ENCODE measurements at places on chromosomes 5 and 9.

GRCh38 chr5:112823656-112824055 lies 37.4 kb upstream of the SRP19 start:
- no peak for DNase-seq

DNA sequence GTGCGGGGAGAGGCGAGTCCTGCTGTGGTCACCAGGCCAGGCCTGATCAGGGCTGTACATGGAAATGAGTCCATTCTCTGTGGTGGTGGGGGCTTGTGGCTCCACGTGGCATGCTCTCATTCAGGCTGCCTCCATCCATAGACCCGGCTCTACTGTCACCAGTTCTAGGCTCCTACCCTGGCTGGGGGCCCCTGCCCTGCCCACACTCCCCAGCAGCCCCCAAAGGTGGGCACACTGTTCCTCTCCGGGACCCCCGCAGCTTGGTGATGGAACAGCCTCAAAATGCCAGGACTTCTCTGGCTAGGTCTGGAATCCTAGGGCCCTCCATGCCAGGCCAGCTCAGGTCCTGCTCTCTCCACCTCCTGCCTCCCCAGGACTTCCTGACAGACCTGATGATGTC lies 111.7 kb downstream of the DAB2IP start:
- DNase-seq, result no peak

DNA sequence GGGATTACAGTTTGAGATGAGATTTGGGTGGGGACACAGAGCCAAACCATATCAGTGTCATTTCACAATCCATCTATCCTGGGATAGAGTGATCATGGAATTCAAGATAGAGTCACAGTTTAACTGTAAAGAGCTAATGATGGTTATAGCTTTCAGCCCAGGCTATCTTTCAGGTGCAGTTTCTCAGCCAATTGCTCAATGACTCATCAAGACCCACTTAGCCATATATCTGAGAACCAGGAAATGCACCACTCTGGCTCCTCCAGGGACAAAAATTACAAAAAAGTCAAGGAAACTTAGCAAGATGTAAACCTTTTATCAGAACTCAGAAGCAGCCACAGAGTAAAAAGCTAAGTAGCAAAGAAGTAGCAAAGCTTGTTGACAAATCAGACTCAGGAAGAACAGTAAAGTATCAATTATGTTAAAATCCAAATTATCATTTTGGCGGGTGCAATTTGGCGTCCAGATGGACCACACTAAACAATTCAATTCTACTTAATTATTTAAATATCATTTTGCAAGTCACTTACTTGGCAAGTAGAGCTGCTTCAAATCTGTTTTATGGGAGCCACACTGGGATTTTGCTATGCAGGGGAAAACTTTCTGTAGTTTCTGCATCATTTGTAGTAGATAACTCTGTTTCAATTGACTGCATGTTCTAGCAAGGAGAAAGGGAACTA lies 169.4 kb downstream of the TLE1 start:
- no peak for DNase-seq

- no peak for DNase-seq
These were observed 25.7 kb downstream of the IPPK start for GRCh38 chr9:92644278-92644677.

DNA sequence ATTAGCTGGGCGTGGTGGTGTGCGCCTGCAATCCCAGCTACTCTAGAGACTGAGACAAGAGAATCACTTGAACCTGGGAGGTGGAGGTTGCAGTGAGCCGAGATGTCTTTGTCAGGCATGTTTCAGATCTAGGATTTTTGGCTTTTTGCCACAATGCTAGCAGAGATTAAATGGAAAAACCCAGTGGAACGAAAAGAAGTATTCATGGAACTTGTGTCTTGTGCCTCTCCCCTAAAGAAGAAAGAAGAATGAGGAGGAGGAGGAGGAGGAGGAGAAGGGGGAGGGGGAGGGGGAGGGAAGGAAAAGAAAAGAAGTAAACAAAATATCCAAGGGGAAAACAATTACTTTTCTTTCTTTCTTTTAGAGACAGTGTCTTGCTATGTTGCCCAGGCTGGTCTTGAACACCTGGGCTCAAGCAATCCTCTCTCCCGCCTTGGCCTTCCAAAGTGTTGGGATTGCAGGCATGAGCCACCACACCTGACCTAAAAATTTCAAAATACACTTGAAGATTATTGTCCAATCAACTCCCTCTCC lies 106.0 kb downstream of the ARRDC3 start:
- DNase-seq, result no peak

- DNase-seq, result peak; percentile 26
These were observed 143.7 kb downstream of the C5orf15 start for GRCh38 chr5:133824661-133825254.

All from stimulated activated CD4-positive, alpha-beta T cell treated with anti-CD3 and anti-CD28 coated beads, Interleukin-2, amount 100 ng/mL, for 24 hours (primary cell).